ENCODE measurements at places on chromosomes 5 and 9. TPM values are rescaled to one million over a fixed set of nuclear protein-coding genes. Genes with fewer than 3 reads are reported as not detected.

The TPPP gene
- total RNA-seq: 5.1 TPM

DNA sequence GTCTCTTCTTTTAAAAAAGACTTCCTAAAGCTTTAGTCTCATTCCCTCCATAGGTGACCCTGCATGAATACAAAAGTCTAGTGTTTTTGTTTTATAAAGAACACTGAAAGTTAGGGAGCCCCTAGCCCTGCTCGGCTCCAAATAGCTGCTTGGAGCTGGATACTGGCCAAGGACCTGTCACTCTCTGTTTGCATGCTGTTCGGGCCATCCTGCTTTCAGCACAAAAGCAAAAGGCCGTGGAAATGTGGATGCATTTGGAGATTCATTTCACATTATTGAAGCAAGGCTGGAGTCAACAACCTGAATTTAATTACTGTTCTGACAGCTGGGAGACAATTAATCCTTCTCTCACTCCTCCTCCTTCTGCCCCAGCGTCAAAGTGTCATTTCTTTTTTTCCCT is 151.7 kb upstream of the NMUR2 start:
- DNase-seq: no peak

- no peak for DNase-seq
Measured at GRCh38 chr9:118561051-118561450, 808.2 kb downstream of the BRINP1 start.

The TMED9 gene
- 74.5 TPM for total RNA-seq

- peak; percentile 84 for DNase-seq
Measured at GRCh38 chr9:128341435-128341849, 1.1 kb downstream of the SLC27A4 start.

The SLC25A25 gene
- 30.8 TPM for total RNA-seq

The MUSK gene
- total RNA-seq: not detected

The DMRT2 gene
- total RNA-seq: 4.0 TPM

The RANBP6 gene
- 18.1 TPM for total RNA-seq

The FAM78A gene
- 2.1 TPM for total RNA-seq

- DNase-seq: no peak
Measured at GRCh38 chr9:97575673-97576200, 57.4 kb downstream of the TSTD2 start.

The ZFP2 gene
- total RNA-seq: not detected

DNA sequence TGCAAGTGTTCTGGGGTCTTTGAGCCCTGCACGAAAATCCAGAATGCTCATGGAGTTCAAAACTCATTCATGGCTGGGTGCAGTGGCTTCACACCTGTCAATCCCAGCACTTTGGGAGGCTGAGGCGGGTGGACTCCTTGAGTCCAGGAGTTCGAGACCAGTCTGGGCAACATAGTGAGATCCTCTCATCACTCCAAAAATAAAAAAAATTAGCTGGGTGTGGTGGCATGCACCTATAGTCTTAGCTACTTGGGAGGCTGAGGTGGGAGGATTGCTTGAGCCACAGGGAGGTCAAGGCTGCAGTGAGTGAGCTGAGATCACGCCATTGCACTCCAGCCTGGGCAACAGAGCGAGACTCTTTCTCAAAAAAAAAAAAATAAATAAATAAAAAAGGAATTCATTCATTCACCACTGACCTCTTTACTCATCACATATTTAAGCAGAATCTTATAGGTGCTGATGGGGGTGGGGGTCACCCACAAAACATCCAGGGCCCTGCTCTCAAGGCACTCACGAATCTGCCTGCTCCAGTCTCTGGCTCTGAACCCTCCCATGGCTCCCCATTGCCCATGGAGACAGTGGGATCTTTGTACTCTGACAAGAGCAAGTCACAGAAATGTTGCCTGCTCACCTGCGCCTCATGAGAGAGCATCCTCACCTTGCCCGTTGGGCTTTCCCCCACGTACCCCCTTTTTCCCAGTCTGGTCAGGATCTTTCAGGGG is 76.7 kb upstream of the IER5L start:
- DNase-seq: no peak

DNA sequence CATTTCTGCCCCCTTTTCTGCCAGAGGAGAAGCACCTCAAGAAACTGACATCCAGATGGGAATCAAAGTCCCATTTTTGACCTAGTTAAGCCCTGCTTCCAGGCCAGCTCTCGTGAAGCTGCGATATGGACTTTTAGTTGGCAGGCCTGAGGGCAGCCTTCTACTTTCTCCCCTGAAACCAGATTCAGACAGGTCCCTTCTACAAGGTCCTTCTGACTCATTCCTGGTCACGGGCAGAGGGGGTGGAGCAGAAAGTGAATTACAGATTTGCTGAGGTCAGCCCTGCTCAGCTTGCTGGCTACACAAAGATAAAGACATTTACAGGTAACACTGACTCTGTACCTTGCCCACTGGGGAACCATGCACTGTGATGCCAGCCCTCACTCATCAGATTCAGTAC is 52.8 kb upstream of the TUT7 start:
- DNase-seq: no peak

GRCh38 chr9:126860757-126861466 is 473 bp downstream of the ZBTB34 start:
- no peak for DNase-seq

The GCNT1 gene
- 0.24 TPM for total RNA-seq

DNA sequence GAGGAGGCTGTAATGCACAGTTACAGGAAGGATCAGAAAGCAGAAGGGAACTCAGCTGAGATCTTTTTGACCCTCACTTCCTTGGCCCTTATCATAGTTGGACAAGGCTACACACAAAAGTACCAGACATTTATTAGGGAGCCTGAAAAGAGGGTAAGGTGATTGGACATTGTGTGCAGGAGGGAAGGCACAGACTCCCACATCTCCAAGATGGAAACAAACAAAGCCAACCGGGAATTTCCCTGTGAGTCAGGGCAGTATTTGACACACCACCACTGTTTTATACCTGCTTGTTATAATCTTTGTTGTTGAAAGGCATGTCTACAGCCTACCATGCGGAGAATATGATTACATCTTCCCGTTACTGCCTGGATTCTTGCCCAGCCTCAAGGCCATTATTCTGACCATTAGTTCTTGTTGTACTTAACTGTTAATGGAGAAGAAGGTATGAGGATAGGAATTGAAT is 3.0 kb upstream of the CCNG1 start:
- no peak for DNase-seq

GRCh38 chr9:88521308-88521707 is 13.7 kb upstream of the NXNL2 start:
- DNase-seq: no peak

DNA sequence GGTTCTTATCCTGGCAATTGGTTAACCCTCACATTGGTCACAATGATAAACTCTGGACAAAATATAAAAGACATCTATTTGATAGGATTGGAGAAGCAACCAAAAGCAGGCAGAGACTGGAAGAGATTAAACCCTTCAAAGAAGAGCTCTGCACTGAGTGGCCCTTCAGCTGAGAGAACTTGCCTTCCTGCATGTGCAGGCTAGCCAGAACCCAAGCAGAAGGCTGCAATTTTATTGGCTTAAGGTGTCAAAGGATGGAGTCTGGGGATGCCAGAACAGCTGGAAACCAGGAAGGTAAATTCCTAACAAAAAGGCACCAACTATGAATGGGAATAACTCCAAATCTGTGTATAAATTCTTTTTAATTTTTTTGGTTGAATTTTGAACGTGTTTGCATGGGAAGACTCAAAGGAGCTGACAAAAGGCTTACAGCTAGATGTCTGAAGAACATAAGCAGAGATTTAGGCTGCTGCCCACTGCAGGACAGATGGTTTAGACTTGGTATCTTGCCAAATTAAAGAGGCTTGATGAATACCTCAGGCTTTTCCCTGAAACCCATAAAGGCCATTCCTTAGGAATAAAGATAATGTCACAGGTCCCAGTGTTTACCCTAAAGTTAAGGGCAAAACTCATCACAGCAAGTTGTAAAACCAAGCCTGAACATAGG is 66.3 kb downstream of the NR2F1 start:
- no peak for DNase-seq

GRCh38 chr5:72815580-72816283 is 729 bp upstream of the TNPO1 start:
- peak; percentile 9 for DNase-seq

DNA sequence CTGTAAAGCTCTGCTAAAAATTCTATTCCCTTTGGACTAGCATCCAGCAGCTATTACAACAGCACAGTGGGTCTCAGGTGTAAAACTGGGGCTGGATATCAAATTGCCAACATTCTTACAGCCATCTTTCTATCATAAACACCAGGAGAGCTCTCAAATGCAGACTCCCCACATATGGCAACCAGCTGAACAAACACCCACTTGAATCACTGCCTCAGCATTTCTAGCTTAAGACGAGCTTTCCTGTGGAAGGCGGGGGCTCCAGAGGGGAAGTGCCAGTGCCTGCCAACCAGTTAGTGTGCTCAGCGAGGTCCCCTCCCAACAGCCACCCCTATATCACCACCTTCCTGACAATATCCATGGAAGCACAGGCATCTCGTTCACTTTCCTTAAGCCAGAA is 62.2 kb downstream of the IPPK start:
- DNase-seq: no peak

The TIGD6 gene
- total RNA-seq: 5.5 TPM

The GKAP1 gene
- total RNA-seq: 1.2 TPM

DNA sequence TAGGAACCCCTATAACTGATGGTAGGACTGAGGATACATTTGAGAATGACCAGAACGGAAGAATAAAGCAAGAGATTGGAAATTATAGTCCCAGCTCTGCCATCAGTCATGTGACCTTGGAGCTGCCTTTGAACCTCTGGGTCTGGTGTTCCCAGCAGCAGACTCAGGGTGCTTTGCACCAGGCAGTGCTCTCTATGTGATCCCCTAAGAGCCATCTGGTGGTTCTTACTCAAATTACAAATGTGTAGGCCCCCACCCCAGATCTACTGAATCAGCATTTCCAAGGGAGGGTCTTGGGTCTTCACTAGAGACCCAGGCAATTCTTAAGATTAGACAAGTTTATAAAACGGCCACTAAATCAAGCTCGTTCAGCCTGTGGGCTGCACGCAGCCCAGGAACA is 40.2 kb upstream of the PRDM12 start:
- peak; percentile 16 for DNase-seq

The C8G gene
- 0.53 TPM for total RNA-seq
